ENCODE measurements at places on chromosomes 12 and 14.

DNA sequence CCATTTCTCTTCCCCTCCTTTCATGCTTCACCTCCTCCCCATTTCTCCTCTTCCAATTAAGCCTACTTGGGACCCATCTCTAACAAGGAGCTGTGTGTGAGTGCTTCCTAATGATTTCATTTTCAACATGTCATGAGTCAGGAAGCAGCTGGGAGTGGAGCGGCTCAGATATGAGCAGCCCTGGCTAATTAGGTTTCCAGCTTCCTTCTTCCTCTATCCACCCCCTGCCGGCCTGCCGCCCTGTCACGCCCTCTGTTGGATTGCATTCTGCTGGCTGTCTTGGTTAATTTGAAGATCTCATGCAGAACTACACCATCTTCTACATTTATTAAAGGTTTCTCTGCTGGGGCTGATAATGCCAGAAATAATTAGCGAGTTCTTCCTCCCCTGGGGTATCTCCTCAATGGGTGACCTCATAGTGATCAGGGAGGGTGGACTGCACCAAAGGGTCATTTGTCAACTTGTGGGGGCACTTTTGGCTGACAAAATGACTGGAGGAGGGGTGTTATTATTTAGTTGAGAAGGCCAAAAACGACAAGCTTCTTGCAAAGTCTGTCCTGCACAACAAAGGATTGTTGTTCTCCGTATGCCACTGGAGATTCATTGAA lies 300.9 kb upstream of the SRRM4 start:
- no peak for DNase-seq

DNA sequence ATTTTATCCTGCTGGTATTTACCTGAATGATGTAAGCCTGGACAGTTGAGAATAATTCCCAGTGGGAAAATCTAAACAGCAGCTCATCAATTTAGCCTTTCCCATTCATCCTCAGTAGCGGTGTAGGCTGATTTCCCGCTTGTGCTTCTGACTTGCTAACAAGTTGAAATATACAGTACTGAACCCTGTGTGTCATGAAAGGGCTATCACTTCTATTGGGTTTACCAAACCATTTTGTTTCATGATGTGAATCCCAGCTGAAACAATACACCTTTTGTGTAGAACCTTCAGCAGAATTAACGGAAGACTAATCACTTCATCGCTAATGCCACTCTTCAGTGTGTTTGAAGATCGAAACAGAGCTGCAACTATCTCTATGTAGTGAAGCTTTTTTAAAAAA lies 88.4 kb downstream of the POLR3B start:
- no peak for DNase-seq

DNA sequence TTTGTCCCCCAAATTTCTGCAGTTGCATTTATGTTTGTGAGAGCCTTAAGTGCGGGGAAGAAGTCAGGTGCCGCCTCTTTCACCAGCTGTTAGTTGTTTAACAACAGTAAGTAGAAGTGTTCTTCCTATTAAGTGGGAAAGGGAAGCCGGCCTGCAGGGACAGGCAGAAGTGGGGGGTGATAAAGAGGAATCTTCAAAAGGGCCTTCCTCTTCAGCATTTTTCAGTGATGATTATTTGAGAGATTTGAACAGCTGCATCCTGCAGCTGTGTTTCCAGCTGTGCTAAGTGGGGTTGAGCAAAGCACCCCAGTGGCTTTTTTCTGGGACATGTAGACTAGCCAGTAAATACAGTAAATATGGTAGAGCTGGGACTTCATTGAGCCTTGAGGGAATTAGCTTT lies 32.1 kb upstream of the SLC38A1 start:
- DNase-seq, result no peak

DNA sequence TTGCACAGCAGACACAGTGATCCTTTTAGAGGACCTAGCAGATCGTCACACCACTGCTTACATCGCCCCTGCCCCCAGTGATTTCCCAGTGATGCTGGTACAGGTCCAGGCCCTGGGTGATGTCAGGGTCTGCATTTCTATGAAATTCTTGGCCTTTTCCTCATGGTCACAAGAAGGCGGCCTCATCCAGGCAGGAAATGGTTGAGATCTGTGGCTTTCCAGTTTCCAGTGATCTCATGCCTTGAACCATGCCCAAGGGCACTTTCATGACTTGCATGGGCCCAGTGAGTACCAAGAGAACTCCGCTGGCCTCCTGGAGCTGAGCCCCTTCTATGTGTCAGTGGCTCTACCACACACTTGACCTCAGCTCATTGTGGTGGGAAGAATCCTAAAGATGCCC lies 41.9 kb upstream of the BDKRB2 start:
- DNase-seq, result no peak

DNA sequence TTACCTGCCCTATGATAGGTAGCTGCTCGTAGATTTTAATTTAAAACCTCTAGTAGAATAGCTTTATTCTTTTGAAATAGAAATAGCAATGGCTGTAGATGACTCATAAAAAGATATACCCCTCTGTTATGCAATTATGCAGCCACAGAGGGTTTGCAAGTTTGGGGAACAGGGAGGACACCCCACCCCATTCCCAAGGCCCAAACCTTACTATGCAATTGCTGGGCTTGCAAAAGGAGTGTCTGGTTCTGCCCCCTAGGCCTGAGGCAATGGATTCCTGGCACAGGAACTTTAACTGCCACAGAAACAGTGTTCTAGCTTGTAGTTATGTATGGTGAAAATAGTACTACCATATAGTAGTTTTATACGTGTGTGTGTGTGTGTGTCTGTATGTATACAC lies 403.3 kb downstream of the ADAMTS20 start:
- peak; percentile 61 for DNase-seq

GRCh38 chr14:78136695-78137094 lies 33.5 kb upstream of the NRXN3 start:
- DNase-seq, result no peak

DNA sequence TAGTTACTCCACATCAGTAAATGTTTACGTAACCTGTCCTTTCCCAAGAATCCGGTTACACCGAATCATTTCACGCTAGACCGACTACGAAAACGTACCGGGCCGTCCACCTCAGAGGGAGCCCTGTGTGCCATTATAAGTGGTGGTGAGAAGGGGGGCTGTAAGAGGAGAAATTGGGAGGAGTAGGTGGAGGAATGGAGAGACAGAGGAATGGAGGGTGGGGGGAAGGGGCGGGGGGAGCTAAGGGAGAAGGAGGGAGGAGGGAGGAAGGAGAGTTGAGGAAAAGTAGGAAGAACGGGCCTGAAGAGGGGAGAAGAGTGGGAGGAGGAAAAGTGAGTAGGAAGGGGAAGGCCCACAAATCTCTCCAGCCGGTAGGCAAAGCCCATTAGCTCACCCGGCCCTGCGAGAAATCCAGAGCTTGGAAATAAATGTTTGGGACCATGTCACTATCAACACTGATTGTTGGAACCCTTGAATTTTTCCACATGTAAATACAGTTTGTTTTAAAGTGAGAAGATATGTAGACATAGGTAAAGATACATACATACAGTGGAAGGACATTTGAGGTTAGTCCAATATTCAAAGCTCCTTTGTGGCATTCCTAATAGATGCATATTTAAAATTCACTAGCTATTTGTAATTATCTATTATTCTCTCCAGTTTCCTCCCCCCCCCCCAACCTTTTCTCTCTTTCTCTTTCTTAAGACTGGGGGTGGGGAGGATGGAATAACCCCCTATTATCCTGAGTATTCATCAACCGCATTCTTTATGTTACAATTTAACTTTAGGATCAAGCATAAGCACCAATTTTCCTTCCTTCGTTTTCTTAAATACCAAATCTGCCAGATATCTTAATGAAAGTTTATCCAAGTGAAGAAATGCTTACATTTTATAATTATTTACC lies 2.1 kb upstream of the FOXG1 start:
- no peak for DNase-seq

- no peak for DNase-seq
Observed at GRCh38 chr14:93245764-93246420, 38.8 kb downstream of the UBR7 start.

- DNase-seq, result peak; percentile 84
Observed at GRCh38 chr12:110247340-110248095, 33.5 kb upstream of the ATP2A2 start.

GRCh38 chr12:70637303-70638085 lies at the start of gene PTPRB:
Gene PTPRB (minus strand): TSS chr12:70637429. CDS start chr12:70637395, 34 bp downstream.
- DNase-seq, result no peak

DNA sequence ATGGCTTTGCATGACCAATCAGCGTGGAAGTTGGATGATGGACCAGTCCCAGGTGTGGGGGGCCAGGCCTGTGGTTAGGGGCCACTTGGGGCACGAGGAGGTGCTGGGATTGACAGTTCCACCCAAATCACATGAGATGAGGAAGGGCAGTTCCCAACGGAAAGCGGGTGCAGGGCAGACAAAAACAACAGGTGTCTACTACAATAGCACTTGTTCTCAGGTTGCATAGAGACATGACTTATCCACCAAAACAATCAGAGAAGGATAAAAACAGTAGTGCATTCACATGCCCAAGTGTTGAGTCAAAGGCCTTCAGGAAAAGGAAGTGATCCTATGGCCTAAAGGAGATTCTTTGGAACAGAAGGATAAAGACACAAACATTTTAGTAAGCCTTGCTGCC lies 14.6 kb upstream of the EIF2B2 start:
- DNase-seq, result peak; percentile 74
